ENCODE measurements at places on chromosomes 5 and 9.

GRCh38 chr5:8615142-8615858 is 746.4 kb downstream of the MTRR start:
- no peak for DNase-seq

DNA sequence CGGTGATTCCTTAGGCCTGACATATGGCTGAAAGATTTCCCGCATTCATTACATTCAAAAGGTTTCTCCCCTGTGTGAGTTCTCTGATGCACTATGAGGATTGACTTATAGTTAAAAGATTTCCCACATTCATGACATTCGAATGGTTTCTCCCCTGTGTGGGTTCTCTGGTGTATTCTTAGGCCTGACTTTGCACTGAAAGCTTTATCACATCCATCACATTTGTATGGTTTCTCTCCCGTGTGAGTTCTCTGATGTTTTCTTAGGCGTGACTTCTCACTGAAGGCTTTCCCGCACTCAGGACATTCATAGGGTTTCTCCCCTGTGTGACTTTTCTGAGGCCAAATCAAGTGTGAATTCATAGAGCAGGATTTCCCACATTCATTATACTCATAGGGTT is 35.8 kb downstream of the ZNF782 start:
- peak; percentile 0 for DNase-seq

DNA sequence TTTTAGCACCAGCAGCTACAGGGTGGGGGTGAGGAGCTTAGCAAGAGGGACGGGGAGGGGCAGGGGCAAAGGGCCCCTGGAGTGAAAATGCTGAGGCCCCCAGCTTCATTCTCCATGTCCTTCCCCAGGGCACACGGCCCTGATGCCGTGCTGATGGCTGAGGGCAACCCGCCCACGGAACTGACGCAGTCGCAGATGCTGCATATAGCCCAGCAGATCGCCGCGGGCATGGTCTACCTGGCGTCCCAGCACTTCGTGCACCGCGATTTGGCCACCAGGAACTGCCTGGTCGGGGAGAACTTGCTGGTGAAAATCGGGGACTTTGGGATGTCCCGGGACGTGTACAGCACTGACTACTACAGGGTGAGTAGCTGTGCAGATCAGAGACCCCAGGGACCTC is 285.6 kb downstream of the NTRK2 start:
- no peak for DNase-seq

GRCh38 chr9:134178768-134179551 is 14.6 kb upstream of the RNU6ATAC start:
- DNase-seq = no peak

GRCh38 chr5:132226516-132227234 is 978 bp downstream of the P4HA2 start:
- peak; percentile 40 for DNase-seq

Data from EH (cell line).